ENCODE measurements at places on chromosomes 7 and 10. TPM values are rescaled to one million over a fixed set of nuclear protein-coding genes. Genes with fewer than 3 reads are reported as not detected.

NME8 gene
- total RNA-seq: not detected

GRCh38 chr7:136869991-136870865, 1.8 kb downstream of the CHRM2 start:
- H3K4me3 ChIP-seq: no peak overlapping the region
- no peaks in the 10 kb centered on the region for H3K36me3 ChIP-seq
- no peaks in the 10 kb centered on the region for H3K4me1 ChIP-seq
- peaks cover 10% of the 10 kb centered on the region for H3K27me3 ChIP-seq
- H3K27ac ChIP-seq: no peak overlapping the region

GRCh38 chr10:3765146-3765545, 19.9 kb downstream of the KLF6 start:
- H3K27ac ChIP-seq: no peak overlapping the region
- H3K4me3 ChIP-seq: no peak overlapping the region
- no peaks in the 10 kb centered on the region for H3K27me3 ChIP-seq

DNA sequence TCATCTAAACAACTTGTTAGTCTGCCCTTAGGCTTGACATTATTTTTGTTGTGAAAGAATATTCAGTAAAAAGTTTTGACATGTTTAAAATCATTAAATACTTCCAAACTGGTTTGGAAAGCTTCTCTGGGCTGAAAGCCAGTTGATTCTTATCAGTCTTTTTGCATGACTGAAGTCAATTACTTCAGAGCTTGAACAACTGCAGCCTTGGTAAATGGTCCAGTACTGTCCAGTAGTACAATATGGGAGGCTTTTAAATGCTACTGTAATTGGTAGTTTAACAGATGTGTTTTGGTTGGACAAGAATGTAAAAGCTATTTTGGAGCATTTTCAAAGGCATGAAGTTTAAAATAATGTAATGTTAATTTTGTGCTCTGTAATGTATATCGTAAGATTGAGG, 103.4 kb downstream of the SDK1 start:
- H3K27me3 ChIP-seq: no peaks in the 10 kb centered on the region
- H3K27ac ChIP-seq: no peak overlapping the region
- H3K4me1 ChIP-seq: peaks cover 16% of the 10 kb centered on the region
- no peaks in the 10 kb centered on the region for H3K36me3 ChIP-seq

ACHE gene
- 1.3 TPM for total RNA-seq

- no peaks in the 10 kb centered on the region for H3K36me3 ChIP-seq
- no peaks in the 10 kb centered on the region for H3K27me3 ChIP-seq
- no peak overlapping the region for H3K4me3 ChIP-seq
- no peaks in the 10 kb centered on the region for H3K4me1 ChIP-seq
These were observed 733.5 kb upstream of the LRRTM3 start for GRCh38 chr10:66192162-66192831.

SCD gene
- total RNA-seq: 427 TPM

GRCh38 chr10:110455446-110455845, 42.3 kb upstream of the DUSP5 start:
- no peak overlapping the region for H3K4me3 ChIP-seq
- no peaks in the 10 kb centered on the region for H3K36me3 ChIP-seq
- H3K4me1 ChIP-seq: peaks cover 31% of the 10 kb centered on the region
- no peak for DNase-seq
- no peaks in the 10 kb centered on the region for H3K27me3 ChIP-seq

DNA sequence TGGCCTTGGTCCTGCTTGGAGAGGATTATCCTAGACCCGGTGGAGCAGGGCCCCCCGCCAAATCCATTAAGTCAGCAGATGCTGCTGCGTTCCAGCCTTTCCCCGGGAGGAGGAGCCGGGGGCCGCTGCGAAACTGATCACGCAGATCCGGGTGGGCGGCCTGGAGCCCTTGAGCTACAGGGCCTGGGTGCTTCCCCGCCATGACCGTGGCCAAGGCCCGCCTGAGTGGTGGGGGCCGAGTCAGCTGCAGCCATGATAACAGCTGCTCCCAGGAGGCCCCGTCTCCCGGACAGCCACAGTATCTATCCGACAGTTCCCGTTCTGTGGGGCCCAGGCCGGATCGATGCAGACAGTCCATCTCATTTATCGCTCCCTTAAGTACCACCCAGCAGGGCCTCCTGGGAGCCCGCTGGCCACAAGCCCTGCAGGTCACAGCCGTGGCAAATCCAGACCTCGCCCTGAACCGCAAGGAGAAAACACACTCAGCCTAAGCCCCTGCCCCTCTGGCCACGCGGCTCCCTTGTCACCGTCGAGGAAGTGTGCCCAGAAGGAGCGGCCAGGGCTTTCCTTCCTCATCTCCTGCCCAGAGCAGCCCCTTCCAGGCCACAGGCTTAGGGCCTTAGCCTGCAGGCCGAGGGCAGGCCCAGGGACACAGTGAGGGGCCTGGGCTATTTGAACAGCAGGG, 34.4 kb upstream of the SLC29A4 start:
- H3K4me1 ChIP-seq: peaks cover 5% of the 10 kb centered on the region
- peak overlapping the region; percentile 46 for H3K4me3 ChIP-seq
- H3K27me3 ChIP-seq: no peaks in the 10 kb centered on the region
- H3K27ac ChIP-seq: peak overlapping the region; percentile 85
- peak; percentile 96 for DNase-seq

- DNase-seq: no peak
- H3K27ac ChIP-seq: no peak overlapping the region
- H3K27me3 ChIP-seq: no peaks in the 10 kb centered on the region
These were observed 180.5 kb downstream of the NRP1 start for GRCh38 chr10:33153968-33154327.

SNX10 gene
- total RNA-seq: not detected

GRCh38 chr7:36439624-36440023, 50.0 kb downstream of the ANLN start:
- DNase-seq: no peak
- H3K27ac ChIP-seq: no peak overlapping the region
- H3K36me3 ChIP-seq: peaks cover 87% of the 10 kb centered on the region
- no peaks in the 10 kb centered on the region for H3K27me3 ChIP-seq
- no peak overlapping the region for H3K4me3 ChIP-seq

ADCYAP1R1 gene
- not detected for total RNA-seq

- no peak overlapping the region for H3K27ac ChIP-seq
- no peaks in the 10 kb centered on the region for H3K27me3 ChIP-seq
- H3K4me1 ChIP-seq: no peaks in the 10 kb centered on the region
- H3K4me3 ChIP-seq: no peak overlapping the region
- no peaks in the 10 kb centered on the region for H3K36me3 ChIP-seq
- no peak for DNase-seq
These were observed 250.7 kb upstream of the BMPER start for GRCh38 chr7:33654676-33655075.

DNA sequence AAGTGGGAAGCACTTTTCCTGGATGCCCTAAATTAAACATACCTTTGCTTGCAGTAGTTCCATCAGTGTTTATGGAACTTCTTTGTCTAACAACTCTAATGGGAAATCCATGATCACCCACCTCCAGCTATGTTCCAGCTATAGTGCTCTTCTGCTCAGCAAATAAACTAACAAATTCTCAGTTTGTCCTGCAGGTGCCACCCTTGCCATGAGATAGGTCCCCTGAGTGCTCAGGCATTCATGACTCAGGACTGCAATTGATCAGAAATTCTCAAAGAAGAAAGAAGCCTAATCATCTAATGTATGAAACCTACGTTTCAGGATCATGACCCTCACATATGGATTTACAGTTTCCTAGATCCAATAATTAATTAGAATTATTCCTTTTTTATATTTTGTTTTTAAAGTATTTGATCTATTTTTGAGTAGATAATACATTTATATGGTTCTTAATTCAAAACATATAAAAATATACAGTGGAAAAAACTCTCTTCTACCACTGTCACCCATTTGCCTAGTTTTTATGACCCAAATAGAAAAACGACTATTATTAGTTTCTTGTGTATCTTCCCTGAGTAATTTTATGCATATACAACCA, 48.7 kb upstream of the DYNC1I1 start:
- peak; percentile 68 for DNase-seq
- H3K27ac ChIP-seq: no peak overlapping the region
- no peak overlapping the region for H3K4me3 ChIP-seq
- no peaks in the 10 kb centered on the region for H3K27me3 ChIP-seq
- no peaks in the 10 kb centered on the region for H3K36me3 ChIP-seq

All from SJCRH30 (cell line).